Activated CD4-positive, alpha-beta T cell treated with anti-CD3 and anti-CD28 coated beads, Interleukin-2, amount 50 U/mL, for 48 hours (primary cell): ENCODE measurements at places on chromosomes 13 and 19.
A peak's percentile ranks its signal among the peaks of the same experiment; 100 is the strongest.

DNA sequence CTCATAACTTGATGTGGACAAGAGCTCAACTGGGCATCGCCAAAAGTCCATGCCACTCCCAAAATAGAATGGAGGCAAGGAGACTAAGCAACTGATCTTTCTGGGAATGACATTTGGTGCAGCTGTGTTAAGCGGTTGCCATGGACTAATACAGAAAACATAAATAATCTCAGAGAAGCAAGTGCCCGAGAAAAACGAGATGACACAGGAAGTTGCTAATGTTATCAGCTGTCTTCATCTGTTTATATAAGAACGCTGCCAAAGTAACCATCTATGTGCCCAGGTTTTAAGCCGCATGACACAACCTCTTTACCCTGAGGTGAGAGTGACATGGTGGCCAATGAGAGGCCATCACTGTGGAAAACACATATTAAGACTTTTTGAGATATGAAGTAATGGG, 54.9 kb upstream of the SACS start:
- no peak for DNase-seq

GRCh38 chr13:22740264-22740663, 440.5 kb upstream of the SGCG start:
- peak; percentile 3 for DNase-seq

GRCh38 chr19:3778899-3779723, 7.1 kb downstream of the MATK start:
- no peak for DNase-seq

DNA sequence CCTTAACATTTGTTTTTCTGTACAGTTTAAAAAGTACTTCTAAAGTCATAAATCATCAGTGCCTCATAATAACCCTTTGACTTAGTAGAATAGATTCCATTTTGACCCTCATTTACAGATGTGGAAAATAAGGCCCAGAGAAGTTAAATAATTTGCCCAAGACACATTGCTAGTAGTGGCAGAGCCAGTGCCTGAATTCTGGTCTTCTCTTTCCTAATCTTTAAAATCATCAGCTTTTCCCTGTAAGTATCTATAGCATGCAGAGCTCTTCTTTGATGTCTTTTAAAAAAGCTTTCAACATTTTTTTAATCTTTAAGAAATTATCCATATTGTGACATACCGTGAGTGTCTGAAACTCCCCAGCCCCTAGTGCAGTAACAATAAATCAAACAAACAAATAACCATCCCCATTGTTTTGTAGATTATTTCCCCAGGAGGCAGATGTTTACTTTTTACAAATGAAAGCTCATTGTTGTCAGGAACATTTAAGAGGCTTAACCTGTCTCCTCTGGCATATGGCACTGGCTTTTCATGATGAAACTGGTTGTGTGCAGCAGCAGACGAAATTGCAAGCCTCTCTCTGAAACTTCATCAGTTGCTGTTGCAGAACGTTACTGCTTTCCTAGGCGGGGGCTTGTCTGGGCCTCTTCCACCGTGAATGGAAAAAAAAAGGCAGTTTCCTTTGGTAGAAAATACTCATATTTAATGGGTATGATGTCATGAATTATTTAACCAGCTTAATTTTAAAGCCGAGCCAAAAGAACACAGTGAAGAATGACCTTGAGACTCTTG, 31.7 kb upstream of the PCDH8 start:
- DNase-seq = no peak

DNA sequence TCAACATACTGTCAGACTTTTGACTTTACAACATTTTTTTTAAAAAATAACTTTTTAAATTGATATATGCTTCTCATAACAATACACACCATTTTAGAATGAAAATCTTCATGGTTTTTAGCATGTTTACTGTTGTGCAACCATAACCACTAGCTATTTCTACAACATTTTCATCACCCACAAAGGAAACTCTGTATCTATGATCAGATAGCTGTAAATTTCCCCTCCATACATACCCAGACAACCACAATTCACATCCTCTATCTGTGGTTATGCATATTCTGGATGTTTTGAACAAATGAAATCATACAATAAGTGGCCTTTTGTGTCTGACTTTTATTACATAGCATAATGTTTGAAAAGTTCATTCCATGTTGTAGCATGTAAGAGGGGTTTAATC, 1666.0 kb downstream of the EFNB2 start:
- no peak for DNase-seq

- no peak for DNase-seq
Measured at GRCh38 chr13:33918199-33918932, 100.4 kb downstream of the RFC3 start.

GRCh38 chr13:74193391-74193790, 59.2 kb upstream of the KLF12 start:
- DNase-seq = no peak

- no peak for DNase-seq
Measured at GRCh38 chr13:111534751-111535522, 214.5 kb downstream of the TEX29 start.

GRCh38 chr13:21233086-21233485, 56.6 kb downstream of the MRPL57 start:
- no peak for DNase-seq

DNA sequence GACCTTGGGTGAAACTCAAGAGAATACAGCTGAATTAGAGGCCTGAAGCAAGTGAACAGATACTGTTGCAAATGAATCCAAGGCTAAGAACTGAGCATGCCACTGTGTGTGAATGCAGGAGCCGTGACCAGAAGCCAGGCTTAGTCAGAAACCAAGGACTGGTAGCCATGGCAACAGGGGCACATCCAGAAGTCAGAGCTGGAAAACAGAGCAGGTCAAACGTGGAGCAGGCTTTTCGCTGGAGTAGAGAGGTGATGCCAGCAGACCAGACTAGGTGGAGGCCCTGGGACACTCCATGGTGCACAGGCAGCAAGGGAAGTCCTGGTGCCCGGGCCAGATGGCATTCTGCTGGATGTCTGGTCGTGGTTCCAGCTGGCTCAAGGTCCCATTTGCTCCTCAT, 564.1 kb downstream of the PCDH9 start:
- no peak for DNase-seq

DNA sequence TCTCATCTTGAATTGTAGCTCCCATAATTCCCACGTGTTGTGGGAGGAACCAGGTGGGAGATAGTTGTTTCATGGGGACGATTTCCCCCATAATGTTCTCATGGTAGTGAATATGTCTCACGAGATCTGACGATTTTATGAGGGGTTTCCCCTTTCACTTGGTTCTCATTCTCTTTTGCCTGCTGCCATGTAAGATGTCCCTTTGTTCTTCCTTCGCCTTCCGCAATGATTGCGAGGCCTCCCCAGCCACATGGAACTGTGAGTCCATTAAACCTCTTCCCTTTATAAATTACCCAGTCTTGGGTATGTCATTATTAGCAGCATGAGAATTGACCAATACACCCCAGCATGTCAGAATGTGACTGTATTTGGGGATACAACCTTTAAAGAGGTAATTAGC, 3.9 kb upstream of the FPR1 start:
- no peak for DNase-seq

DNA sequence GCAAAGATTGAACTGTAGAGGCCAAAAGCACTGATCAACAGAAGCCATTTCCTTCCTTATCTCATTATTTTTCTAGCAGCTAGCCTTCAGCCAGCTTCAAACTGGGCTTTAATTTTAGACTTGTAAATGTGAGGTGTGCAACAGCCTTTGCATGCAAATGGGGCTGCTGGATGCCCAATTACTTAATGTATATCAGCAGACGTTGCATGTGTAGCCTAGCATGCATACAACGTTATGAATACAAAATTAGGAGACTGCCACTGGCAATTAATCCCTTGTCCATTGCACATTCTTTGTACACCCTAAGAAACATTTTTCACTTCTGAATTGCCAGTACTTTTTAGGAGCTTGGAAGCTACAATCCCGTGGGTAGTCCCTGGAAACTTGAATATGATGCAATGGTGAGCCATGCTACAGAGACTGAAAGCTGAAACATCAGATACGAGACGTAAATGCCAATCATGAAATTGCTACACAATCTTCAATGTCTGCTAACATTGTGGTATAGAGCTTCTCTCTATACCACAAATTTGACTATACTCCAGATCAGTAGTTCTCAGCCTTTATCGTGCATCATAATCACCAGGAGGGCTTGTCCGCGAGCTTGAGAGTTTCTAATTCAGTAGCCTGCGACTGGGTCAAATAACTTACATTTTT, 20.2 kb downstream of the EPSTI1 start:
- no peak for DNase-seq

DNA sequence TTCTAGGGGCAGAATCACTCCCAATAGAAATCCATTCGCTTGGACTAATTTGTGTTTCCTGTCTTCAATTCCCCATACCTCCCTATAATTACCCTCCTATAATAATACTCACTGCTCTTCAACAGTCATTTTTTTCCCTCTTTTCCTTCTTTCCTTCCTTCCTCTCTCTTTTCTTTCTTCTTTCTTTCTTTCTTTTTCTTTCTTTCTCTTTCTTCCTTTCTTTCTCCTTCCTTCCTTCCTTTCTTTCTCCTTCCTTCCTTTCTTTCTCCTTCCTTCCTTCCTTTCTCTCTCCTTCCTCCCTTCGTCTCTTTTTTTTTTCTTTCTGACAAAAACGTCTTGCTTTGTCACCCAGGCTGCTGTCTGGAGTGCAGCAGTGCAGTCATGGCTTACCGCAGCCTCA, 8.0 kb downstream of the KLK5 start:
- DNase-seq = no peak

DNA sequence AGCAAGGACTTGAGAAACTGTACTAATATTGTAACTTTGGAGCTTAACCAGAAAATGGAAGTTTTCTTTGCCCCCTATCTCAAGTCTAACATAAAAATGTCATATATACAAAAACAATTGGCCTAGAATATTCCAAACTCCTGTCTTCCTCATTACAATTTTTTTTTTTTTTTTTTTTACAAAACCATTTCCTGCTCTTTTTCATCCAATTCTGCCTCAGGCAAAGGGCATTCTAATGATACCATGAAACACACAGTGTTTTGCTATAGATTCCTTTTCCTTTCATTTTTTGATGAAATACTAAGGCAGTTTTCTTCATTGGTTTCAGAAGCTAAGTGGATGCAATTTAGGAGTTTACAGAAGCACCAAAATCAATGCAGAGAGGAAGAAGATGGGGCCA, 119.7 kb downstream of the LHFPL6 start:
- DNase-seq = no peak

- DNase-seq = no peak
Measured at GRCh38 chr13:40813667-40814454, 24.4 kb downstream of the SLC25A15 start.

DNA sequence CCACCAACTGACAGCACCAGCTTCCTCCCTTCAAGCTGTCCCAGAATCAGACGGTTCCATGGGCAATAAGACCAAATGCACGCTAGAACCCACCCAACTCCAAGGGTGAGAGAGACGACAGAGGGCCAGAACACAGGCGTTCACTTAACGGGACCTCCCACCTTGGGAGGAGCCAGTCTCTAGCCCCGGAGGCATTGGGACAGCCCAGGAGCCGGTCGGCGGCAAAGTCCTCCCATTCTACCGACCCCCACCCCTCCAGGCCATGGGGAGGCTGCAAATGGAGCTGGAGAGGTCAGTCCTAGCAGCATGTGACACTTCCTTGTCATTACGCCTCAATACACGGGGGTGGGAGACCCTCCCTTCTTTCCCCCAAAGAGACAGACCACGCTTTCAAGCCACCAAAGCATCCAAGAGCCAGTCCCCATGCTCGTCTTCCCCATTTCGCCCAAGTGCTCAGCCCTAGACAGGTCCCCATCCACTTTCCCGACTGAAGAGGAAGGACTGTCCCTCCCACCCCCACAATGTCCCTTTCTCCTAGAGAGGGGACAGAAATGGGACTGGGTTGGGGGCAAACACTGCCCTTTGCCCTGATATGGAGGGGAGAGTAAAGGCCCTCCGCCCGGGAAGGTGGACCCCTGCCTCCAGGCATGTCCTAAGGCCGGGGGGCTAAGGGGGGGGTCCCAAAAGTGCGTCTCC, 964 bp downstream of the KHSRP start:
- DNase-seq = peak; percentile 36

- DNase-seq = no peak
Measured at GRCh38 chr19:54376610-54377285, 12.0 kb upstream of the LAIR1 start.

GRCh38 chr13:52899206-52899605, 50.8 kb upstream of the PCDH8 start:
- no peak for DNase-seq

DNA sequence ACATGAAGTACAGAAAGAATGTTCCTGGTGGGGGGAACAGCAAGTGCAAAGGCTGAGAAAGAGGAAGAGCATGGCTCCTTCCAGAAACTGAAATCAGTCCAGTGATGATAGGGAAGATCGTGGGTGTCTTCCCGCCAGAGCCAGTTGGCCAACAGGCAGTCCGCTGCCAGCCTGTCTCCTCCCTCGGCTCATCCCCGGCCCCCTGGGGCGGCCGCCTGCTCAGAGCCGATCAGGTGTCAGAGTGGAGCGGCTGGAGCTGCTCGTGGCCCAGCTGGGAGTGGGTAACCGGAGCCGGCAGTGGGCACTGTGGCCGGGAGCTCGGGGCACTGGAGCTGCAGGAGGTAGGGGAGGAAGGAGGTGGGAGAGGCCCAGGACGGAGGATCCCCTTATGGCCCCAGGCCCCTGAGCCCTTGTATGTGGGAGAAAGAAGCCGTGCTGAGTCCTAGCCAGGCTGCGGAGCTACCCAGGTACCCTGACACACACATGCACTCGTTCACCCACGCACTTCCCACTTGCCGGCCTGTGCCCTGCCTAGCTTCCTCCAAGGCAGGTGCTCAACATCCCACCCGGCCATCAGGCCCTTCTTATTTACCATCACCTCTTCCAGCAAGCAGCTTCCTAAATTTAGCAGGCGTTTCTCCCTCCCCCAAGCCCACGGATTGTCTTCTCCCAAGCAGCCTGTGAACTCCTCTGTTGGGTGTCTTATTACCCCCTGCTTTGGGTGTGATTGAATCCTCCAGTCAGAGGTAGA, 1.7 kb downstream of the ANKRD24 start:
- no peak for DNase-seq

GRCh38 chr19:18989316-18989715, 44.0 kb downstream of the SUGP2 start:
- DNase-seq = no peak

- no peak for DNase-seq
Measured at GRCh38 chr13:110620596-110620995, 5.3 kb downstream of the NAXD start.

- DNase-seq = no peak
Measured at GRCh38 chr13:40350283-40350992, 316.0 kb downstream of the FOXO1 start.

DNA sequence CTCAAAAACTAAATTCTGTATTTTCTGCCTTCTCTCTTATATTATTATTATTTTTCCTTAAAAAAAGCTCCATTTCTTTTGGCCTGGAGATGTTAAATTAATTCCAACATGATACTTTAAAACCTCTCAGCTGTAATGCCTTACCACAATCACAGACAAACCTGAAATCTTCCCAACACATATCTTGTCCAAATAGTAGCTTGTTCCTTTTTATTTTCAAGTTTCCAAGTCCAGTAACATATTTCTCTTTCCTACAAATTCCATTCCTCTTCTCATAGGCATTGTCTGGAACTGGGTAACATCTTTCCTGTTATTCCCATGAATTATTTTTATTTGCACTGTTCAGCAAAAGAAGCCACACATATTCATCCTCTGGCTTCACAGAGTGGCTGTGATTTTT, 137.0 kb downstream of the SLITRK6 start:
- no peak for DNase-seq

GRCh38 chr13:52348071-52348470, 57.9 kb downstream of the THSD1 start:
- DNase-seq = no peak

GRCh38 chr19:5974721-5975387, 3.1 kb downstream of the RANBP3 start:
- peak; percentile 64 for DNase-seq
